Mesothelial cell of epicardium (in vitro differentiated cells): ENCODE measurements at places on chromosomes 11 and 22.
A peak's percentile ranks its signal among the peaks of the same experiment; 100 is the strongest.

DNA sequence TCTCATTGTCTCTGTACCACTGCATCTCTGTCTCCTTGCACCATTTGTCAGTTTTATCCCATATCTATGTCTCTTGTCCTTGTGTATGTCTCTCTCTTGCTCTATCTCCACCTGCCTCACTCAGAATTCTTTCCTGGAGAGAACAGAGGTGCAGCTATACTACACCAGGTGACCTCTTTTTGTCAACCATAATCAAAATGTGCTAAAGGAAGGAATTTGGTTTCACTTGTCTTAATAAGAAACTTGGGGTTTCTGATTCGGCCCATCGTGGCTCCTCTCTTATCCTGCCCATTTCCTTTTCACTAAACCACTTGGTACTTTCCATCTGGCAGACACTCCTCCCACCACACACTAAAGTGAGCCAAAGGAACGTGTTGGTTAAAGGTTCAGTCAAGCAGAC is 2.0 kb upstream of the C11orf42 start:
- no peak for DNase-seq

- DNase-seq, result no peak
These were observed 107.5 kb upstream of the THY1 start for GRCh38 chr11:119530509-119530908.

GRCh38 chr11:85182441-85183387 is 444.4 kb downstream of the DLG2 start:
- DNase-seq, result no peak

DNA sequence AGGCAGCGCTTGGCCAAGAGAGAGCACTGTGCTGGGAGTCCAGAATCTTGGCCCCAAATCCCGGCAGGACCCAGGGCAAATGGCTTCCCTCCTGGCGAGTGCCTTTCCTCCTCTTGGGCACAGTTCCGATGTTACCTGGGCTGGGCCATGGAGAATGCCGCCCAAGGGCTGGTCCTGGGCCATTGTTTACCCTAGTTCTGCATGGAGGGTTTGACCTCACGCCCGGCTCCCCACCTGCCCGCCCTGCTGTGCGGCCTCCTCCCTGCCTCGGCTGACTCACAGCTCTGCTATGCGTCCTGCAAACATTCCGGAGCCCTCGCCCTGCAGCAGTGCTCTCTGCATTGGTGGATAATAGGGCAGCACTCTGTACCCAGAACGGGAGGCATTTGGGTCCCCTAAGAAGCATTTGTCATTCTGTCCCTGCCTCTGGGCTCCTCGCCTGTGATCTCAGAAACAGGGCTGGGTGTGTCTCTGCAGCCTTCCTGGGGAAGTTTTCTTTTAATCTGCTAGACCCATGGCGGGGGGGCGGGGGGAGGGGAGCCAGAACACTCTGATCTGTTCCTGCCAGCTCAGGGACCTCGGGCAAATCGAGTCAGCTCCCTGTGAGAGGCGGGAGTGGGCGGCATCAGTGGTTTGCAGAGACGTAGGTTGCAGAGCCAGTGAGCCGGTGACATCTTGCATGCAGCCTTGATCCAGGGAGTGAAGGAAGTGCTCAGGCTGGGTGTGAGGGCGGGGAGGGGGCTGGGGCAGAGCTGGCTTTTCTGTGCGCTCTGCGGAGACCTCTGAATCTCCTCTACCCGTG is 32.9 kb upstream of the SMIM38 start:
- DNase-seq, result peak; percentile 67

DNA sequence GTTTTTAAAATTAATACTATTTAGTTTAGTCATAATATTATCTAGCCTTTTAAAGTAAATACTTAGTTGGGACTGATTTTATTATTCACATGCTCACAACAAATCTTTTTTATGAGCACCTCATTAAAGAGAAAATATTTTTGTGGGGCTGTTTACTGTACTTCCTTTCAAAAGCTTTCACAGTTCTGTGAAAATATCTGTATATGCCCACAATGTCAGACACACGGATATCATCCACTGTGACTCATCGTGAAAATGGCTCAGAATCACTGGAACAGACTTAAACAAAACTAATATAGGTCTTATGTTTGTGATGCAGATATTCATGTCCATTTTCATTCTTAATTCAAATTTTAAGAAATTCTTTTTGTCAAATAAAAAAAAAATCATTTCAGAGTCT is 305.2 kb downstream of the RAB38 start:
- DNase-seq, result no peak

GRCh38 chr11:116773203-116774097 is 663 bp upstream of the BUD13 start:
- DNase-seq, result no peak
